Bone marrow (tissue), 2 donors: ENCODE measurements at places on chromosomes 11 and 22.
A peak's percentile ranks its signal among the peaks of the same experiment; 100 is the strongest.

- no peak for DNase-seq
Measured at GRCh38 chr11:41201156-41201555, 258.3 kb downstream of the LRRC4C start.

DNA sequence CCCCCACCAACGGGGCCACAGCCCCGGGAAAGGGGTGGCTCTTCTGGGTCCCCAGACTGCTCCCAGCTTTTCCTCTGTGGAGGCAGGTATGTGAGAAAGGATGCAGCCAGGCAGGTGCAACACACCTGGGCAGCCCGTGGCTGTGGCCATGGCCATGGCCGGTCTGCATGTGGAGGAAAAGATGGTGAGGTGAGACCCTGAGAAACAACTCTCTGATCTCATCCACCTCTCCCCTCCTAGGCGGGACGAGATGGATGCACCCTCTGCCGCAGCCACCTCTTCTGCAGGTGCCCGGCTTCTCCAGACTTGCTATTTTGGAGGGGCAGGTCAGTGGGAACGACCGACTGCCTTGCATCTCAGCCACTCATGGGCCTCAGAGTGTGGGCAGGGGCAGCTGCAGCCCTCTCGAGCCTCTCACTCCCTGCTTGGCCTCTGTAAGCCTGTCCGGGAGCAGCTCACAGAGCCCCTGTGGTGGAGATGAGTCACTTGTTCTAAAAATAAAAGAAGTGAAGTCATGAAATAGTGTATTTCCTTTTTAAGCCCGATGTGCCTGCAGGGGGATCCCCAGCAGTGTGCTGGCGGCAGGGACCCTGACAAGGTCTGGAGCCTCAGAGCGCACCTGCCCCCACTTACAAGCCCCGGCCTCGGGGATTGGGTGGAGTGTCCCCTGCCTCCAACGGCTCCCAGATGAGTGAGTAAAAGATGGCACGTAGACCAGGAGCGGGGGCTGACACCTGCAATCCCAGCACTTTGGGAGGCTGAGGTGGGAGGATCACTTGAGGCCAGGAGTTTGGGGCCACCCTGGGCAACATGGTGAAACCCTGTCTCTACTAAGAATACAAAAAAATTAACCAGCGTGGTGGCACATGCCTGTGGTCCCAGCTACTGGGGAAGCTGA is 10.7 kb downstream of the SMIM38 start:
- peak; percentile 74 for DNase-seq

GRCh38 chr11:114215428-114215827 is 80.8 kb upstream of the NNMT start:
- DNase-seq: no peak

DNA sequence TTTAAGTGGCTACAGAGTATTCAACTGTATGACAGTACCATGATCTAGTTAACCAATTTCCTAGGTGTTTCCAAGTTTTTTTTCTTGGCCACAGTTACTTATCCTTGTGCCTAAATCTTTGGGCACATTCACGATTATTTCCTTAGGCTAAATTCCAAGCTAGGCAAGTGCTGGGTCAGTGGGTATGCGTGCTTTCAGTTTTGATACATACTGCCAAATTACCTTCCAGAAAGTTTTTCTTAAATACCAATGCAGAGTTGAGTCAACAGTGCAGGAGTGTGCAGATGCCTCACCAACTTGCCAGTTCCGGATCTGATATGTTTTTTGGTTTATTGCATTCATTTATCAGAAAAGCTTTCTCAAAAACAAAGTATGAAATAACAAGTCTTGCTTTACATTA is 67.9 kb upstream of the OR4B1 start:
- DNase-seq: no peak

DNA sequence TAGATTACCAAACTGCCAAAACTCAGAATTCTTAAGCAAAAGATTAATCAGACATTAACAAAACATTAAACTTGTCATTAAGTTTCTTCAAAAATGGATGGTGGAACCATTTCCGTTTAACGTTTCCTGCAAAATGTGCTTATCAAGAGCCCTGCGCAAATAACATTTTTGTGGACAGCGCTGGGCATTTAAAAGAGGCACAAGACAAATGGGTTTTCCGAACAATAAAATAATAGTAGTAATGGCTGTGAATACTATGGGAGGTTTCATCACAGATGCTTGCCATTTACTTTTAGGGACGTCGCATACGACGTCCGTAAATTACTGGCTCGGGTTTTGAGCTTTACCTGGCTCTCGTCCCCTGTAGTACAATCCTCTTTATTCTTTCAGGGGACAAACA is 1.1 kb downstream of the NPAT start:
- DNase-seq: no peak

DNA sequence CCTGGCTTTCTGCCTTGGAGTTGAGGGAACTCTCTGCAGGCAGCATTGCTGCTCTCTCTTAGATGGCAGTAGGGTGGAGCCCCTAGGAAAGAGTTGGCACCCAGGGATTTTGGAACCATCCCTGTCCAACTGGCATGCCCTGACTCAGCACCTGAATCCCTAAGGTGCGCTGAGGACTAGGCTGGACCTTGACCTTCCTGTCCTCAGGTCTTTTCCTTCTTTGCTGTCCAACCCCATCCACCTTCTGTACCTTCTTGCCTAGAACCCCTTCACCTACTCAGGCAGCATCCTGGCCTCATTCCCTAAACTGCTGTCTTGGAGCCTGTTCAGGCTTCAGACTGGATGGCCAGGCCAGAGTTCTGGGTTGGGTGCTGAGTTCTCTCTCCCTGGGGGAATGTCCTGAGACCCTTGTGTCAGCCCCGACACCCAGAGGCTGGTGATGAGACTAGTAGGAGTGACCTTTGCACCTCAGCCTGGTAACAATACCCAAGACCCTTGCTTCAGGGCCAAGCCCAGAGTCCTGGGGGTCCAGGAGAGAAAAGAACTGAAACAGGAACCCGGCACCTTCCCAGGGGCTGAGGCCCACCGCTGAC is 2.5 kb upstream of the POLD4 start:
- no peak for DNase-seq

GRCh38 chr11:78168539-78169477 is 19.6 kb downstream of the KCTD21 start:
- DNase-seq: no peak

- no peak for DNase-seq
Measured at GRCh38 chr11:119306373-119306890, 10.5 kb downstream of the MCAM start.

- no peak for DNase-seq
Measured at GRCh38 chr22:48753381-48753730, 1074.3 kb downstream of the BRD1 start.

DNA sequence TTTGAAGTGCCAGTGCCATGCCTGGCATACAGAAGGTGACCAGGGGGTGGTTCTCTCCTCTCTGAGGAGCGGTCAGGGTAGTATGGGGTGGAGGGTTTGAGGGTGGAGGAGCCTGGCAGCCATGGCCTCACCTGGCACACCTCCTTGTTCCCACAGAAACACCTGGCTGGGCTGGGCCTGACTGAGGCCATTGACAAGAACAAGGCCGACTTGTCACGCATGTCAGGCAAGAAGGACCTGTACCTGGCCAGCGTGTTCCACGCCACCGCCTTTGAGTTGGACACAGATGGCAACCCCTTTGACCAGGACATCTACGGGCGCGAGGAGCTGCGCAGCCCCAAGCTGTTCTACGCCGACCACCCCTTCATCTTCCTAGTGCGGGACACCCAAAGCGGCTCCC is 9.6 kb downstream of the SERPINH1 start:
- no peak for DNase-seq

- DNase-seq: no peak
Measured at GRCh38 chr11:17852246-17852645, 117.7 kb downstream of the KCNC1 start.

DNA sequence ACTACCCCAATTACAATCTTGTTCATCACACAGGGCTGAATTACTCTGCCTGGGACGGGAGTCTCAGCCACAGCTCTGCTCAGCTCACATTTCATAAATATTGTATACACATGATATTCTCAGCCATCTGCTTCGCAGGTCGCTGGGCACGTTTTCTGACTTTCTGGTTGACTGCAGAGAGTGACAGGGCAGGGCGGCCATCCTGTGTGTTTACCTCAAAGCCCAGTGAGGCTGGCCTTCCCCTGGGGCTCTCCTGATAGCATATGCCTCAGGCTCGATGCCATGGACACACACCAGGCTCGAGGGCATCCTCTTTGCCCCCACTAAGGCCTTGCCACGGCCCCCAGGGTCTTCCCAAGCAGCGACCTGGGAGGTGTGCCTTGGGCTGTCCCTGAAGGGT is 345.0 kb downstream of the CADM1 start:
- no peak for DNase-seq

DNA sequence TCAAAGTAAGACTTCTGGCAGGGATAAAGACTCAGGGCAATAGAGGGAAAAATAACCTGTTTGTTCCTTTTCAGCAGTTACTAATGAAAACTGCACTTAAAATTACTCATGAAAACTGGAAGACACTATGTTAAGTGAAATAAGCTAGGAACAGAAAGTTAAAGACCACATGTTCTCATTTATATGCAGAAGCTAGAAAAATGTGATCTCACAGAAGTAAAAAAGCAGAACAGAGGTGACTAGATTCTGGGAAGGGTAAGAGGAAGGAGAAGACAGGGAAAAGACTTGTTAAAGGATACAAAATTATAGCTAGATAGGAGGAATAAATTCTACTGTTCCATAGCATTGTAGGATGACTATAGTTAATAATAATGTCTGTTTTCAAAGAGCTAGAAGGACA is 22.2 kb downstream of the HPS5 start:
- no peak for DNase-seq

DNA sequence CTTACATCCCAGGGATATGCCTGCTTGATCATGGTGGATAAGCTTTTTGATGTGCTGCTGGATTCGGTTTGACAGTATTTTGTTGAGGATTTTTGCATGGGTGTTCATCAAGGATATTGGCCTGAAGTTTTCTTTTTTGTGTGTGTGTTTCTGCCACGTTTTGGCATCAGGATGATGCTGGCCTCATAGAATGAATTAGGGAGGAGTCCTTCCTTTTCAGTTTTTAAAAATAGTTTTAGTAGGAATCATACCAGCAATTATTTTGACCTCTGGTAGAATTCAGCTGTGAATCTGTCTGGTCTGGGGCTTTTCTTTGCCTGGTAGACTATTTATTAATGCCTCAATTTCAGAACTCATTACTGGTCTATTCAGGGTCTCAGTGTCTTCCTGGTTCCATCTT is 362.4 kb downstream of the JRKL start:
- DNase-seq: no peak

GRCh38 chr11:6390718-6391469 is 620 bp downstream of the SMPD1 start:
- DNase-seq: no peak

DNA sequence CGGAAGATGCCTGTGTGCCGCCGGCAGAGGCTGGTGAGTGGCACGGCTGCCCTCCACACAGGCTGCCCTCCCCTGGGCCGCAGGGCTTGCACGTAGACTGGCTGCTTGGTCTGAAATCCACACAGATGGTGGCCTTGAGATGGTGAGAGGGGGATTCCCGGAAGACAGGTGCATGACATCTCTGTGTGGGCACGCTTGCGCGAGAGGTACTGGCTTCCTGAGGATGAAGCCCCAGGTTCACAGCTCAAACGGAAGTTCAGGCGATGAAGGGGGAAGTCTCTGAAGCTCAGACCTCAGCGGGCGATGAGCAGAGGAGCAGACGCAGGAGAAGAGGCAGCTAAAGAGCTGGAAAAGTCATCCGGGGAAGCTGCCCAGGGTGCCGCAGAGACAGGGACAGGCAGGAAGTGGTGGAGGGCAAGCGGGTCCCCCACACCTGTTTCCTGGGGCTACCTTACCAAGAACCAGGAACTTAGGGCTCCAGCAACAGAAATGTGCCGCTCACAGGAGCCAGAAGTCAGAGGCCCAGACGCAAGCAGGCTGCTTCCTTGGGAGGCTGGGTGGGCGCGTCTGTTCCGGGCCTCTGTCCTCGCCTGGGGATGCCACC is 7.2 kb downstream of the CRELD2 start:
- peak; percentile 54 for DNase-seq

- no peak for DNase-seq
Measured at GRCh38 chr11:66743271-66743968, 14.4 kb upstream of the SPTBN2 start.

GRCh38 chr11:82811369-82811768 is 77.7 kb upstream of the FAM181B start:
- no peak for DNase-seq

DNA sequence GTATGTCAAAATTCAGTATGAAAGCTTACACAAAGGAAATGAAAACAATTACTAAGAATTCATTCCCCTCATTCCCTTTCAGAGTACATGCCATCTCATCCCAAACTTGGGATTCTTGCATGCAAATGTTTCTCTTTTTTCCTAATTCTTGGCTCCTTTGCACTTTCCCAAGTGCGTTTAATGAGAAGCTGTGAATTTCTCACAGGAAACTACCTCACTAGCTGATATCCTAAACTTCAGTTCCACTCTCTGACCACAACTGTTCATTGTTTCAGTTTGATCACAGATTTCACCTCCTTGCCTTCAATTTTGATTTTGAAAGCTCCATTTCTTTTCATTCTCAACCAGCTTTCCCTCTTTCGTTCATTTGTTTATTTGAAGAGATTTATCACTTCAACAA is 5.9 kb upstream of the ARL14EP start:
- no peak for DNase-seq

- no peak for DNase-seq
Measured at GRCh38 chr22:31623592-31624304, 38.3 kb downstream of the PISD start.

DNA sequence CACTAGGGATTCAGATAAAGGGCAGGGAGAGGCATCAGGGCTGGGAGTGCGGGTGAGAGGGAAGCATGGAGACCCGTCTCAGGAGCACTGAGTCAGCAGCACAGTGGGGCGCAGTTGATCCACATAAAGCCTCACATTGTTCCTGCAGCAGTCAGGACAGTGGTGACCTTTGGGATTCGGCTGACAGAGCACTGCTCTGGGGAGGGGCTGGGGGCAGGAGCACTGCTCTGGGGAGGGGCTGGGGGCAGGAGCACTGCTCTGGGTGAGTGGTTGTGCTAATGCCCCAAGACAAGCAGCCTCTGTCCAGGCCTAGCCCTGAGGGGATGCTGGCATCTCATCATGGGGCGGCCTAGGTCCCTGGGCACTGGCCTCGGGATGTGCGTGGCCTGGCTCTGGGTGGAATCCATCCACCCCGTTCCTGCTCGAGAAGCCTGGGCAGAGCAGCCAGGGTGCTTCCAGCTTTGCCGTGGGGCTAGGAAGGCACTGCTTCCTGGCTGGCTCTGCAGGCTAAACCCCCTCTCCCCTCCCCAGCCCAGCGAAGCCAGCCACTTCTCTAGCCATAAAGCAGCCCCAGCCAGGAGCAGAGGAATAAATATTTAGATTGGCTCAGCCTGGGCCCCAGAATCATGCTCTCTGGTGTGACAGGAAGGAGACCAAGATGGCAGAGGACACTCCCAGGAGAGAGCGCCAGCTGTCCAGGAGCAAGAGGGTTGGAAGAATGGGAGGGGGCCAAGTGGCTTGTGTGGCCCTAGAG is 7.3 kb downstream of the OAF start:
- DNase-seq: no peak

- DNase-seq: no peak
Measured at GRCh38 chr22:23692598-23693291, 1.9 kb downstream of the RGL4 start.
